ENCODE measurements at places on chromosomes 2 and 18. TPM values are rescaled to one million over a fixed set of nuclear protein-coding genes. Genes with fewer than 3 reads are reported as not detected.

Gene CTAGE1
- total RNA-seq, result not detected

Gene GALNT3
- total RNA-seq, result 3.0 TPM

Gene CYP26B1
- total RNA-seq, result 3.7 TPM

Gene MSH2
- total RNA-seq, result 68.1 TPM

Gene ZNF532
- 184 TPM for total RNA-seq

Gene SKOR2
- total RNA-seq, result not detected

Gene LYG1
- total RNA-seq, result 0.74 TPM

Gene FAM124B
- 3.7 TPM for total RNA-seq

Gene L3MBTL4
- total RNA-seq, result 19.7 TPM

Gene IL1A
- total RNA-seq, result not detected

Gene UCN
- total RNA-seq, result 1.2 TPM

Gene UGT1A10
- not detected for total RNA-seq

Gene KIDINS220
- 583 TPM for total RNA-seq

Gene TMEM131
- 38.6 TPM for total RNA-seq

Gene UGT1A8
- total RNA-seq, result not detected

Gene RIT2
- 16.0 TPM for total RNA-seq

Gene FAM110C
- 7.4 TPM for total RNA-seq

All from temporal lobe (tissue), 4 donors.